Choroid plexus epithelial cell (primary cell): ENCODE measurements at places on chromosomes 2 and 18.

DNA sequence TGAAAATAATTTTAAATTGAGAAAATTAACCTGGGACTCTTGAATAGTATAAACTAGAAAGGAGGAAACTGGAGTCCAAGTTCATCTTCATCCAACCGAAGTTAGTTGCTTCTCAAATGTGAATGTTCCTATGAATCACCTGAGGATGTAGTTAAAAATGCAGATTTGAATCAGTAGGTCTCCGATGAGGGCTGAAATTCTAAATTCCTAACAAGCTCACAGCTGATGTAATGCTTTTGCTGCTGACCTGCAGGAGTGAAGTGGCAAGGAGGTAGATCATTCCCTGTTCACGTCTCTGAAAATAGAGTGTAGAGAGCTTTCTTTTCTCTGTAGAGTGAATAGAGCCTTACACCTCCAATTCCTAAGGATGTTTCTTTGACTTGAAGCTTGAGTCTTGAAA, 685.5 kb downstream of the CPS1 start:
- no peak for DNase-seq

GRCh38 chr2:120871016-120871635, 135.5 kb downstream of the GLI2 start:
- DNase-seq, result no peak

DNA sequence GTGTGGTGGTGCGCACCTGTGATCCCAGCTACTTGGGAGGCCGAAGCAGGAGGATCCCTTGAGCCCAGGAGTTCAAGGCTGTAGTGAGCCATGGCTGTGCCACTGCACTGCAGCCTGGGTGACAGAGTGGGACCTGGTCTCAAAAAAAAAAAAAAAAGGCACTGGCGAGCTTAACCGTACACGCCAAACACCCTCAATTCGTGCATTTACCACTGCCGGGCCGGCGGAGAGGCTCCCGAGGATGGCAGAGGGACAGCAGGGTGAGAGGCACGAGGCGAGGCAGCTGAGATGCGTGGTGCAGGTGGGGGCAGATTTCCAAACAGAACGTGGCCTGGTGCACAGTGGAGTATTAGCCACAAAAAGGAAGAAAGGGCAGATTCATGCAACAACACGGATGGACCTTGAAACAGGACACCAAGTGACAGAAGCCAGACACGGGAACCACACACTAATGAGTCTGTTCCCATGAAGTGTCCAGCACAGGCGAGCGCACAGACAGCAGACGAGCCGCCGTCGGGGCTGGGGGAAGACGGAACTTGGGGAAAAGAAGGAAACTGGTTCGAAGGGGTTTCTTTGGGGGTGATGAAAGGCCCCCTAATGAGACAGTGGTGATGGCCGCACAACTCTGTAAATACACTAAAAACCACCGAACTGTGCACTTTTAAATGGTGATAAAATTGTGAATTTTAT, 27.4 kb downstream of the SLC66A2 start:
- no peak for DNase-seq

- DNase-seq, result no peak
Observed at GRCh38 chr2:164138750-164139149, 402.9 kb upstream of the FIGN start.

DNA sequence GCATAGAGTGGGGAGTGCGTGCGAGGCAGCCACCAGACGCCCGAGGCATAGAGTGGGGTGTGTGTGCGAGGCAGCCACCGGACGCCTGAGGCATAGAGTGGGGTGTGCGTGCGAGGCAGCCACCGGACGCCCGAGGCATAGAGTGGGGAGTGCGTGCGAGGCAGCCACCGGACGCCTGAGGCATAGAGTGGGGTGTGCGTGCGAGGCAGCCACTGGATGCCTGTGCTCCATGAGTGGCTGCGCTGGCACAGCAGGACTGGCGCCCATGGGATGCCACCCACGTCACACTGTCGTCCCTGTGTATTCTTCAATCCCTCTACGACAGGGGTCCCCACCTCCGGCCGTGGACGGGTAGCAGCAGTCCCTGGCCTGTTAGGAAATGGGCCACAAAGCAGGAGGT, 221.9 kb downstream of the HDAC4 start:
- no peak for DNase-seq
